Stimulated activated naive B cell treated with anti-CD40 and anti-IgM and Interleukin-4, amounts not matched to agents 10 μg/mL and 1 μg/mL and 100 μg/mL, for 72 hours (primary cell): ENCODE measurements at places on chromosomes 4 and X.

- no peak for DNase-seq
- H3K36me3 ChIP-seq = peaks cover 35% of the 10 kb centered on the region
- peak within 1 kb of the TSS; percentile 97 for H3K27ac ChIP-seq
- H3K4me3 ChIP-seq = peak within 1 kb of the TSS; percentile 98
- peaks cover 46% of the 10 kb centered on the region for H3K4me1 ChIP-seq
These were observed at the start of gene RENBP for GRCh38 chrX:153944140-153944799. Gene RENBP (minus strand): TSS chrX:153944643. CDS start chrX:153944610, 33 bp downstream.

- H3K27me3 ChIP-seq = no peaks in the 10 kb centered on the region
- H3K27ac ChIP-seq = no peak overlapping the region
- no peak for DNase-seq
- H3K36me3 ChIP-seq = no peaks in the 10 kb centered on the region
These were observed 13.3 kb downstream of the SGMS2 start for GRCh38 chr4:107837776-107838618.

DNA sequence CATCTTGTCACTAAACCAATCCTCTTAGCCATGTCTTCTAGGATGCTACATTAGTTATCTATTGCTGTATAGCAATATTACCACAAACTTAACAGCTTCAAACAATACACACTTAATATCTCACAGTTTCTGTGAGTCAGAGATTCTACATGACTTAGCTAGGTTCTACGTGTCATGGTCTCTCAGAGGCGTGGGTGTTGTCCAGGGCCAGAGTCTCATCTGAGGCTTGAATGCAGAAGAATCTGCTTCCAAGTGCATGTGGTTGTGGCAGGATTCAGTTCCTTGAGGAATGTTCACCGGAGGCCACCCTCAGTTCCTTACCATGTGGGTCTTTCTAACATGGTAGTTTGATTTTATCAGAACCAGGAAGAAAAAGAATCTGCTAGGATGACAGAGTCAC lies 26.4 kb downstream of the PPP1R2C start:
- no peak for DNase-seq
- no peak overlapping the region for H3K27ac ChIP-seq
- peaks cover 3% of the 10 kb centered on the region for H3K27me3 ChIP-seq
- no peaks in the 10 kb centered on the region for H3K4me1 ChIP-seq
- no peaks in the 10 kb centered on the region for H3K36me3 ChIP-seq
- no peak overlapping the region for H3K4me3 ChIP-seq

DNA sequence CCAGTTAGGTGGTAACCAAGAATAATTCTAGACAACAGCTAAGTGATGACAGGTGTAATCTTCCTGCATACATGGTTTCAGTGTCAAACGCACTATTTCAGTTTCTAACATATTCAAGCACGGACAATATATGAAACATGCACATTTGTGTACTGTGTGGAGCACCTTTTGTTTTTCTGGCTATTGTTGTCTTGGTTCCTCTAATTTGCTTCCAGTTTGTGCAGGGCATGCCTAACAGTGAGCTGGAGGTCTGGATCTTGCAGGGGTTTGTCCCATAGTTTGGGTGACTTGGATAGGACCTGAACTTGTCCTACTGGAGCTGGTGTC lies 70.5 kb upstream of the TBC1D9 start:
- H3K27ac ChIP-seq = peak overlapping the region; percentile 37
- no peak for DNase-seq
- H3K27me3 ChIP-seq = no peaks in the 10 kb centered on the region
- H3K4me1 ChIP-seq = peaks cover 46% of the 10 kb centered on the region
- peaks cover 7% of the 10 kb centered on the region for H3K36me3 ChIP-seq

GRCh38 chrX:87900320-87900908 lies 382.8 kb downstream of the KLHL4 start:
- H3K27me3 ChIP-seq = no peaks in the 10 kb centered on the region
- H3K36me3 ChIP-seq = no peaks in the 10 kb centered on the region
- no peaks in the 10 kb centered on the region for H3K4me1 ChIP-seq

DNA sequence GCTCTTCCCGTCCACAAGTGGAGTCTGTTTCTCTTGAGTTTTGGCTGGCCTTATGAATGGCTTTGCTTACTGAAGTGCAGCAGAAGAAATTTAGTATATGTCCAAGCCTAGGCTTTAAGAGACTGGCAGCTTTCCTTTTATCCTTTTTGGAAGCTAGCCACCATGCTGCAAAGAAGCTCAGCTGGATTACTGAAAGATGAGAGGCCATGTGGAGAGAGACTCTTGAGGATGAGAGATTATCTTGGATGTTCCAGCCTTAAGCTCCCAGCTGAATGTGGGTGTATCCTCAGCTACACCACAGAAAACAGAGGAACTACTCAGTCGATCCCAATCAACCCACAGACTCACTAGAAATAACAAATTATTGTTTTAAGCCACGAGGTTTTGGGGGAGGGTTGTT lies 12.5 kb downstream of the CCNG2 start:
- DNase-seq = no peak
- H3K36me3 ChIP-seq = peaks cover 53% of the 10 kb centered on the region
- no peak overlapping the region for H3K27ac ChIP-seq
- no peaks in the 10 kb centered on the region for H3K27me3 ChIP-seq
- no peak overlapping the region for H3K4me3 ChIP-seq

- no peak overlapping the region for H3K4me3 ChIP-seq
- no peaks in the 10 kb centered on the region for H3K27me3 ChIP-seq
- no peaks in the 10 kb centered on the region for H3K36me3 ChIP-seq
- H3K4me1 ChIP-seq = no peaks in the 10 kb centered on the region
These were observed 12.7 kb downstream of the ARMCX6 start for GRCh38 chrX:101605146-101605545.

DNA sequence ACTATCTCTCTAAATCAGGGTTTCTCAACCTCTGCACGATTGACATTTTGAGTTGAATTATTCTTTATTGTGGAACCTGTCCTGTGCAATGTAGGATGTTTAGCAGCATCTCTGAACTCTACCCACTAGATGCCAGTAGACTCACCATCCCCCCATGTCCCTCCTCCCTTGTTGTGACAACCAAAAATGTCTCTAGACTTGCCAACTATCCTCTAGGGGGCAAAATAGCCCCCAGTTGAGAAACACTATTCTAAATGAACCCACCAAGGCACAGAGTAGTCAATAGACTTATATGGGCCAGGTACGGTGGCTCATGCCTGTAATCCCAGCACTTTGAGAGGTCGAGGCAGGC lies 49.1 kb upstream of the GAB1 start:
- H3K36me3 ChIP-seq = no peaks in the 10 kb centered on the region
- no peak for DNase-seq
- H3K4me3 ChIP-seq = no peak overlapping the region

- H3K4me1 ChIP-seq = no peaks in the 10 kb centered on the region
- peaks cover 3% of the 10 kb centered on the region for H3K36me3 ChIP-seq
- no peak overlapping the region for H3K27ac ChIP-seq
- H3K27me3 ChIP-seq = no peaks in the 10 kb centered on the region
- no peak overlapping the region for H3K4me3 ChIP-seq
These were observed 113.1 kb upstream of the INPP4B start for GRCh38 chr4:142959173-142959572.

DNA sequence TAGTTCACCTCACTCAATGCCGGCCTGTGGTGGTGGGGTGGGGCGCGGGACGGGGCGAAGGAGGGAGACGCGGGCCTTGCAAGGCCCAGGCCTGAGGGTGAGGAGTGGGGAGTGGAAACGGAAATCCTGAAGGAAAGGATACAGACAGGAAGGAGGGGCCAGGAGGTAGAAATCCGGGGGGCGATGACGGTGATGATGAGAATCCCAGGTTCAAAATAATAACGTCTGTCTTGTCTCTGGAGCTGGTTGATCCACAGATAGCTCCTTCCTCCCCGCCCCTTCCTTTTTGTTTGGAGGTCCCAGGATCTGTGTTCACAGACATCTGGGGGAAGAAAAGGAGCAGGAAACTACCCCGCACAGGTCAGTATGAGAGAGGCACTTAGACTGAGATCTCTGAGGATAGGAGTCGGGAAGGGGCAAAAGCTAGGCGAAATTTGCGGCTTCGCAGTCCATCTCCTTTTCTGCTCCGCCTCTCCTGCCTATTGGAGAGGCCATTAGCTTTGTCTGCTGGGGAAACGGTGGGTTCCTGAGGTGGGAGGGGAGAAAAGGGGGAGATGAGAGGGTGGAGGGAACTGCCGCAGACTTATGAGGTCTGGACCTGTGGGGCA lies 746 bp downstream of the TCEAL7 start:
- H3K4me3 ChIP-seq = peak overlapping the region; percentile 65
- no peak for DNase-seq
- peaks cover 13% of the 10 kb centered on the region for H3K4me1 ChIP-seq
- no peak overlapping the region for H3K27ac ChIP-seq

DNA sequence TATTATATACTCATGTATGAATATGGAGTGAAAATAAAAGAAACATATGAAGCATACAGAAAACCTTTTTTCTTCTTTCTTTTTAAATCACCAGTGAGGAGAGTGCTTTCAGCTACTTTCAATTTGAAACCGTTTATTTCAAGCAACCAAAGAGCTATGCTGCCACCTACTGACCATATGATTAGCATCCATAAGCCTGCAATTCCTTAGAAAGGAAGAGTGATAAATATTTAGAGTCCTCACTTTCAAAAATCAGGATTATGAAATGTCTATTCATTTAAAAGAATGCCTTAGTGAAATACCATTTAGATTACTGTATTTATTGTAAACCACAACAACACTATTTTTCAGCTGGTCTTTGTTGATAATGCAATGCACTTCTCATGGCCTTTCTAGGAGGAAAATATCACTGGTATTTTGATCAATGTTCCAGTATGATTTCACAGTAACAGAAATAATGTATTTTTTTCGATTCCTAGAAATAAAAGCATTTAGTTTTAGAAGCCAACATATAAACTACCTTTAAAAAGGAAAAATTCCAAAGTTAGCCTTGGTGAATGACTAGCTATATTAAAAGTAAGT lies 667.6 kb downstream of the PCDH18 start:
- no peaks in the 10 kb centered on the region for H3K36me3 ChIP-seq
- no peaks in the 10 kb centered on the region for H3K27me3 ChIP-seq
- H3K4me3 ChIP-seq = no peak overlapping the region
- DNase-seq = peak; percentile 6

DNA sequence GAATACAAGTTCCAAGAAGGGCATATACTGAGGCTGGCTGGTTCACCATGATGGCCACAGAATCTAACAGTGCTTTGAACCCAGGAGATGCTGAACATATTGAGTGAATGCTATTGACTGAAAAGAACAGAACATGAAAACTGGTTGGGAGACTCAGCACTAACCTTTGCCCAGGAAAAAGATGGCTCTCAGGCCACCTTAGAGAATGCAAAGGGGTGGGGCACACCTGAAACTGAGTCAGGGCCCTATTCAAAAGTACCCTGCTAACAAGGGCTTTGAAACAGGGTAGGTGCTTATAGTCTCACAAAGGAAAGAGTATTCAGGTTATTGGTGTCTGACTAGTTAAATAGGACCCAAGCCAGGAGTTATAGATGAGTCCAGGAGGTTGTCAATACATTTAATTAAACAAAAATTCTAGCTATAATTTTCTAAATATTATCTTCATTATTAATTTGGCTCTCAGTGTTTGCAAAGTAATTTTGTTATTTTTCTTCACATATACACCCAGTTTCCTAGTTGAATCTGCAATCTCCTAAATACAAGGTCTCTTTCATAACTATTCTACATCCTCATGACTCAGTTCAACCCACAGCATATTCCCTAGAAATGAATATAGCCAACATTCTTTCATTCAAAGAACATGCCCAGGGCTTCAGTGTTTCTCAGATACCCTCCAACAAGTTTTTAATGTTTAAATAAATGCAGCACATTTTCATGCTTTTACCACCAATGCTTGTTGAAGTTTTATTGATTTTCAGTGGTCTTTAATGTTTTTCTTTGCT lies 144.2 kb upstream of the RAPGEF2 start:
- no peak overlapping the region for H3K27ac ChIP-seq
- H3K4me3 ChIP-seq = no peak overlapping the region
- no peaks in the 10 kb centered on the region for H3K27me3 ChIP-seq
- no peaks in the 10 kb centered on the region for H3K4me1 ChIP-seq

DNA sequence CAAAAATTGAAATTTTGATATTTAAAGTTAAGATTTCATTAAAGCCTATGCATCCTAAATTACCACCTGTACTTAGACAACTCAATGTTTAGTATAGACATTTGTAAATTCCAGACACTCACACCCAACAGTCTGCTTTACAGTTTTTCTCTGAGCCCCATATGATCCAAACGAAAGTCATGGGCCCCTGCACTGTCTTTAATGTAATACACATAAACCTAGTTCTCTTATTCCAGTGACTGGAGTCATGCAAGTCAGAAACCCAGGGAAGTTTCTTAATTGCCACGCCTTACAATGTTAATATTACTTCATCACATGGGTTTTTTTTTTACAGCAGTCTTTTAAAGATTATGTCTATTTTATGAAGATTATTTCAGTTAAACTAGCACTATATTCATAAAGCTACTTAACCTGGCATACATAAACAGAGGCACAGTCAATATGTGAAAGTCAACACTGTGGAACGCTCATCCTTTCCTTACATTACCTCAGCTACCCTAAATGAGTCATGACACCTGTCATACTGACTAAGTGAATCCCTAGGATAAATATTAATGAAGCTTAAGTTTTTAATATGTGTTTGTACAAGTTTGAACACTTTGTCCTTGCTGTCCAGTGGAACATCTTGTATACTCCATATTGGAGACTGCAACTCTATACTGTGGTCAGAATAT lies 67.7 kb upstream of the H2AZ1 start:
- H3K27me3 ChIP-seq = peaks cover 18% of the 10 kb centered on the region
- no peaks in the 10 kb centered on the region for H3K4me1 ChIP-seq
- no peak for DNase-seq
- no peak overlapping the region for H3K27ac ChIP-seq
- H3K4me3 ChIP-seq = no peak overlapping the region
- no peaks in the 10 kb centered on the region for H3K36me3 ChIP-seq

GRCh38 chr4:69522554-69522953 lies 26.8 kb upstream of the UGT2B4 start:
- no peak overlapping the region for H3K4me3 ChIP-seq
- no peaks in the 10 kb centered on the region for H3K27me3 ChIP-seq
- H3K36me3 ChIP-seq = no peaks in the 10 kb centered on the region
- DNase-seq = no peak
- H3K27ac ChIP-seq = no peak overlapping the region

DNA sequence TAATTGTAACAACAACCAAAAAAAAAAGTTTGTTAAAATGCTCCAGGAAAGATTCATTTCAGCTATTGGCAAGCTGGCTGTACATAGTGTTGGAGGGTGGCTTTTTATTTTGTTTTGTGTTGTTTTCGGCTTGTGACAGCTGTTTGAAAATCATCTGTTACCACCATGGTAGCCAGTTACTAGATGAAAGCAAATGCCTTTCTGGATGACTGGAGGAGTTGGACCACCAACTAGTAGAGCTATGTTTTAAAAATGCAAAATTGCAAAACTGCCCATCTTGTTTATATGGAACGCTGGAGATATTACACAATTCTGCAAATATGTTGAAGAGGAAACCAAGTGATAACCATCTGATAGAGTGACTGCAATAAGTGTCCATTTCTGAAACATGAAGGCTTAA lies 53.2 kb upstream of the TNIP3 start:
- H3K27ac ChIP-seq = no peak overlapping the region
- DNase-seq = no peak
- H3K36me3 ChIP-seq = no peaks in the 10 kb centered on the region
- H3K4me3 ChIP-seq = no peak overlapping the region
- H3K27me3 ChIP-seq = peaks cover 4% of the 10 kb centered on the region
- H3K4me1 ChIP-seq = no peaks in the 10 kb centered on the region
